Effector CD4-positive, alpha-beta T cell (primary cell): ENCODE measurements at places on chromosomes 16 and 17.

- no peak for DNase-seq
These were observed 2.3 kb downstream of the TOP2A start for GRCh38 chr17:40415390-40415789.

- no peak for DNase-seq
These were observed 19.1 kb downstream of the NGFR start for GRCh38 chr17:49514071-49514721.

- no peak for DNase-seq
These were observed 14.2 kb downstream of the CLCN7 start for GRCh38 chr16:1460602-1461138.

GRCh38 chr17:2893422-2893914, 97.2 kb downstream of the RAP1GAP2 start:
- DNase-seq, result no peak

GRCh38 chr17:30021708-30022317, 80.4 kb downstream of the EFCAB5 start:
- DNase-seq, result peak; percentile 12

- DNase-seq, result peak; percentile 53
These were observed 13.1 kb downstream of the LYRM9 start for GRCh38 chr17:27879987-27880608.

GRCh38 chr17:79614248-79614647, 3.4 kb upstream of the RBFOX3 start:
- no peak for DNase-seq

GRCh38 chr17:47942096-47942510, 732 bp downstream of the PNPO start:
- DNase-seq, result no peak

DNA sequence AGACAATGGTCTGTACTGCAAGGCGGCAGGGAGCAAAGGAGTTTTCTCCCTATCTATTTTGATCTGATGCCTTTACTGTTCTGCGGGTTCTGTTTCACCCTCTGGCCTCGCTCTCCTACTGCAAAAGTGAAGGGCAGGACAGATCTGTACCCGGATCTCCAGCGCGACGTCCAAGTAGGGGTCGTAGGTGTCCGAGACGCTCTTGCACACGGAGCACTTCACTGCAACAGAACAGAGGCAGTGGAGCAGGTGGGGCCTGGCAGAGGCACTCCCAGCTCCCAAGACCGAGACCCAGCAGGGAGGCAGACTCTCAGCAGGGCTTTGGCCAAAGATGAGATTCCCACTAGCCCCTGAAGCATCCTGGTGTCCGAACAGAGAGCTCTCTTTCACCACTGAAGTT, 19.8 kb downstream of the USP36 start:
- no peak for DNase-seq

- DNase-seq, result no peak
These were observed 8.0 kb downstream of the TSR3 start for GRCh38 chr16:1343428-1344242.

- no peak for DNase-seq
These were observed 80.5 kb downstream of the SNX11 start for GRCh38 chr17:48187872-48188608.

DNA sequence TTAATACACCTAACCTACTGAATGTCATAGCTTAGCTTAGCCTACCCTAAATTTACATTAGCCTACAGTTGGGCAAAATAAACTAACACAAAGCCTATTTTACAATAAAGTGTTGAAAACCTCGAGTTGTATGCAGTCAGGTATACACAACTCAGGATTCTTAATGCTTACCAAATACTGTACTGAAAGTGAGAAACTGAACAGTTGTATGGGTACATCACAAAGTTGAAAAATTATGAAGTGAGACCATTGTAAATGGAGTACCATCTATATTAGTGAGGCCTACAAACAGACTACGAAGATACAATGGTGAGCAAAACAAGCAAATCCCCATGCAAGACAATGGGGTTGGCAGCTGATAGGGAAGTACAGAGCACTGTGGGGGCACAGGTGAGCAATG, 79.7 kb downstream of the VAT1L start:
- no peak for DNase-seq

DNA sequence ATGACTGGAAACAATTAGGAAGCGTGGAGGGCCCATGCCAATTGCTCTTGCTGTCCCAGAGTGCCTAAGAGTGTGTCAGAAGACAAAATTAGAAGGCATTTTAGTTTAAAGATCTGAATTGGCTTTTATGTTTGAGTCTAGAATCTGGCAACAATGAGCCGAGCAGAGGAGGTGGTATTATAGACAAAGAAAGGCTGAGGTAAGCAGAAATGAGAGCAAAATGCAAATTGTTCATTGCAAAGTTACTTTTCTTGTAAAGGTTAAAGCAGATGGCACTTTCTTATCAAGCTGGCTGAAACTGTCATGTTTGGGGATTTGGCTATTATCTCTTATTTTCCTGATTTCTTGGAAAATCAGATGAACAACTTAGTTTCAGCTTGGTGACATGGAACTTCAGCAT, 3.3 kb downstream of the MYL4 start:
- DNase-seq, result no peak

- no peak for DNase-seq
These were observed 142.4 kb upstream of the MYOCD start for GRCh38 chr17:12523244-12523643.

DNA sequence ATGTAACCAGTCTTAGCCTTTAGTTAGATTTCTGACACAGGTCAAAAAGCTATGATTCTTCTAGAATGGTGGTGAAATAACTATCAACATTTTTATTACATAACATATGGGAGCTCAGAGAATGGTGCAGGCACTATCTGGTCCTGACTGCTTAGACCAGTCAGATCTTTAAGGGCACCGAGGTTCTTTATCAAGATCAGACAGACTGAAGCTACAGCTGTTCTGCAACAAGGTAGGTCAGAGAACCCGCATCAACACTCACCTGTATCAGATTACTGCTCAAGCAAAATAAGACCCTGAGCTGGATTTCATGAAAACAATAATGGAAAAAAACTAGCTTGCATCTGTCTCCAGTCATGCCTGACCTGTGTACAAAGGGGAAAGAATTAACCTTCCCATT, 160.4 kb downstream of the KCNJ2 start:
- DNase-seq, result no peak
